ENCODE measurements at places on chromosomes 5 and 9.

DNA sequence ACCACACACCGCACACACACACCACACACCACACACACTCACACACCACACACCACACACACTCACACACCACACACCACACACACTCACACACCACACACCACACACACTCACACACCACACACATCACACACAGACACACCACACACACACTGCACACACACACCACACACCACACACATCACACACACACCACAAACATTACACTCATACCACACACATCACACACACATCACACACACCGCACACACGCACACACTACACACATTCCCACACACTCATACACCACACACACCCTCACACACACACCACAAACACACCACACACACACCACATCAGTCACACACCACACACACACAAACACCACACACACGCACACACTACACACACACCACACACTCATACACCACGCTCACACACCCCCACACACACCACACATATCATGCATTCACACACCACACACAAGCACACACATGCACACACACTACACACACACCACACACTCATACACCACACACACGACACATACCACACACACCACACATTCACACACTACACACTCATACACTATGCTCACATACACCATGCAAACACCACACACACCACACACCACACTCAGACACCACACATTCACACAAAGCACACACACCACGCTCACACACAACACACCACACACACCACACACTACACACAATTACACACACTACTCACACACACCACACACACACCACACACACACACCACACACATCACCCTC is 1.1 kb upstream of the UBE2QL1 start:
- no peak for DNase-seq

DNA sequence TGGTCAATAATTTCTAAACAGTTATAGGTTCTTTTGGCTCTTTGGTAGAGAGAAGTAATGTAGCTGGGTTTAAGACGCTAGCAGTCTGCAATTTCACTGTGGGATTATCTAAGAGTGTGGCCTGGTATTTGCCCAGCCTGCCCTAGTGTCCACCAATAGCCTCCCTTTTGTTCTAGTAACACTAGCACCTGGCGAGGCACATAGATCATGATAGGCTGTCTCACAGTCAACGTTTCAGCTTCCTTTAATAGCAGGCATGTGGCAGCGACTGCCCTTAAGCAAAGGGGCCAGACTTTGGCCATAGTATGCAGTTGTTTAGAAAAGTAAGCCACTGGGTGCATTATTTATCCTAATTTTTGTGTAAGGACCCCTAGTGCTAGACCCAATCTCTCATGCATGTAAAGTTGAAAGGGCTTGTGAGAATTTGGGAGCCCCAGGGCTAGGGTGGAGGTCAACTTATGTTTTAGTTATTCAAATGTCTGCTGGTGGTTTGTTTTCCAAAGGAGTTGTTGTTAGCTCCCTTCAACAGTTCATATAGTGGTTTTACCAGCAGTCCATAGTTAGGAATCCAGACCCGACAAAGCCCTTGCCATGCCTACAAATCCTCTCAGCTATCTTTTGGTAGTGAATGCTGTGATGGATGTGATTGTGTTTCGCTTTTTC is 274.3 kb downstream of the HTR1A start:
- no peak for DNase-seq

DNA sequence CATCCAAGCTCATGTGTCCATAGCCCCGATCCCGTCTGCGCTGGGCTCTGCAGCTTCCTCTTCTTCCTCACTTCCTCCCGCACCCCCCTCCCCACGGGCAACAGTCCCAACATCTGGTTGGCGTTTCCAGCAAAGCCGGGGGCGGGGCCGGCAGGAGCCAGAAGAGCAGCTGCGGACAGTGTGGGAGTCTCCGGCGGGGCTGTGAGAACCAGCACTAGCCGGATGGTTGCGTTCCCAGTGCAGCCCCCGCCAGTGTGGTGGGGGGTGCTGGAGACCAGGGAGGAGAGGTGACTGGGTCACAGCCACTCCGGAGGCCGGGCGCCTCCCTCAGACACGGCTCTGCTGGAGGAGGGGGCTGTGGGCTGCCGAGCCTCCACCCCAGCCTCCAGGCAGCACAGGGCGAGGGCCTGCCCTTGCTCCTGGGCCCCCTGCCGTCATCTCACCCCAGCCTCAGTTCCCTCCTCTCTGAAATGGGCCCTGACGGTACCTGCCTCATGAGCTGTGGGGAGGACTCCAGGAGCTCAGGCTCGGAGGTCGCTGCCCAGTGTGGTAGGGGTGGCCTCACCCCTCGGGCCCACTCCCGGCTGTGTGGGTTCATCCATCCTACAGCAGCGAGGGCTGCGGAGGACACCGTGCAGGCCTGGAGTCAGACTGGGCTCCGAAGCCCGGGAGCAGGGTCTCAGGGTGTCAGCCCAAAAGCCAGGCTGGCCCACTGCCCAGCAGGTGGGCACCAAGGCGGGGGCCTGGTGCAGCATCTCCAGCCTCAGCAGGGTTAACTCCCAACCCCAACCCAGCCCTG is 41.5 kb upstream of the NOTCH1 start:
- no peak for DNase-seq

DNA sequence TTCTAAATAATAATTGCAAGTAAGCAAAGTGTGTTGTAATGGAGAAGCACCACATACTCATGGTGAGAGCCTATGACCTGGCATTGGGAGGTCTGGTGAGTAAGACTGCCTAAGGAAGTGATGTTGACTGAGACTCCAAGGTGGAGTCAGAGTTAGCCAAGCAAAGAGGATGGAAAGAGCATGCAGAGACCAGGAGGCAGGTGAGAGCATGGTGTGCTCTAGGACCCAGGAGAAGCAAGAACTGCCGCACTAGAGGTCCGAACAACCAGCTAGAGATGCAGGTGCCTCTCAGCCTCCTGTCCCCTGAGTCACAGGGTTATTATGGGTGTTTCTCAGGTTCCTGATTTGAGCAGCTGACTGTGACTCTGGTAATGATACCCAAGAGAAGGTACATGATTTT is 27.3 kb downstream of the ANP32B start:
- no peak for DNase-seq

GRCh38 chr9:84978661-84979060 is 309.1 kb downstream of the NTRK2 start:
- no peak for DNase-seq

- no peak for DNase-seq
Measured at GRCh38 chr9:35000535-35001284, 11.2 kb downstream of the DNAJB5 start.
